ENCODE measurements at places on chromosomes 7 and 10.

GRCh38 chr10:4755286-4755989, 70.6 kb upstream of the AKR1E2 start:
- no peak for DNase-seq

- no peak for DNase-seq
Measured at GRCh38 chr7:95927756-95928155, 155.4 kb downstream of the DYNC1I1 start.

- DNase-seq: no peak
Measured at GRCh38 chr10:130887170-130887569, 424.4 kb downstream of the TCERG1L start.

GRCh38 chr7:102916426-102916825, 3.6 kb downstream of the LRRC17 start:
- DNase-seq: no peak

GRCh38 chr10:66187053-66187733, 738.6 kb upstream of the LRRTM3 start:
- no peak for DNase-seq

DNA sequence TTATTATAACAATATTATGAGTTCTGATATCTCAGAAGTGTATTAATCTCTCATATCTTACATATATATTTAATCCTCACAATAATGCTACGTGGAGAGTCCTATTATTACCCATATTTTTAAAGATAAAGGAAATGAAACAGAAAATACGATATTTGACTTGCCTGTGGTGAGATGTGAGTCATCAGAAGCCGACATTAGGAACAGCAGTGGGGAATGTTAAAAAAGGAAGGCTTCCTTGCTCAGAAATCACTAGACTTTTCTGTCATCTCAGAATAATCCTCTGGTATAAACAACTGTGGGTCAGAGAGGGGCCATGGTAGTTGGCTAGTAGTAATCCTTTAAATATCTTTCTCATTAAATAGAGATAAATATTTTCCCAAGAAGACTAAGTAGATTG, 402.3 kb upstream of the PCDH15 start:
- DNase-seq: no peak

DNA sequence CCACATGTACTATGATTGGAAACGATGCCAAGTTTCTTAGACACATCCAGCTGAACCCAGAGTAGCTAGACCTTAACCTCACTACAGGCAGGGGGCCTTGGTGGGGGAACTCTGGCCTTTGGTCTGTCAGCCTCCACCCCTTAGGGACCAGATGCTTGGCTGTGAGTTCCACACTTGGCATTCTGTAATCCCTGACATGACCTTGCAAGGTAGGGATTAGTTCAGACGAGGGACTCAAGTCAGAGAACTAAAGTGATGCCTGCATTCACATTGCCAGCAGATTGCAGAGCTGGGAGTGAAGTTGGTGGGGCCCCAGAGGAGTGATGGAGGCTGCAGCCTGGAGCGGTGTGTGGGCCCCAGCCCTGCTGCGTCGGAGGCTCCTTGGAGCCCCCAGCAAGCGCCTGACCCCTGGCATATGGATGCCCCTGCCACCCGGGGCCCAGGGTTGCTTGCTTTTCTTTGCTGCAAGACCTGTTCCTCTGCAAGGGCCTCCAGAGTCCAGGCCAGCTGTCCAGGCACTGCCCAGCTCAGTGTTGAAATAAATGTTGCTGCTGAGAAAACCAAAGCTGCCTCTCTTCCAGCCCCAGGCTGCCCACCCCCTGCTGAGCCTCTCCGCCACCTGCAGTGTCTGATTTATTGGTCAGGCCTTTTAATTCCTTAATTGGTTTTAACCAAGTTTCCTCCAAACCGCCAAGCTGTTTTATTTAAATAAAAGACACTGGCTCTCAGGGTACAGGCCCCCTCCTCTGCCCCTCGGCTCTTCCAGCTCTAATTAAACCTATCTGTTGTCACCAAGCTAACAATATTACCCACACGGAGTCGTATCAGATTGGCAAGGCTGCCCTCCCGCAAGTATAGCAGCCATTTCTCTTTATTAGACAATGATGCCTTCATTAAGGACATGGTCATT, 4.7 kb downstream of the NPTX2 start:
- DNase-seq: no peak

GRCh38 chr7:134359787-134360432, 43.2 kb upstream of the SLC35B4 start:
- DNase-seq: no peak

- no peak for DNase-seq
Measured at GRCh38 chr10:4243169-4243568, 458.2 kb upstream of the KLF6 start.

DNA sequence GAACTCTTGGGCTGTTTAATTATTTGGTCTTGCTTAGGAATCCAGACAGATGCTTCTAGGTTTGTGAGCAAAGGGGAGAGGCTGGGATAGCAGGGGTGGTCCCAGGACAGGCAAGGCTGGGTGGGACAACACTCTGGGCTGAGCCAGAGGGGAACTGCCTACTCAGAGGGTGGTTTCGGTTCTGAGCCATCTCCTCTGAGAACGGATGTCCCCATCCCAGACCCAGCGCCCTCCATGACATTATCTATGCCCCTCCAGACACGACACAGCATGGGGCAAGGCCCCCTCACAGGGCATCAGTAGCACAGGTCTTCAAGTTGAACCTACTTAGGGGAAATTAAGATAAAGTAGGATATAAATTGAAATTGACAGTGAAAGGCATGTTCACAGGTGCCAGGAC, 7.1 kb downstream of the ASB10 start:
- DNase-seq: no peak

All from stimulated activated CD4-positive, alpha-beta T cell treated with anti-CD3 and anti-CD28 coated beads, TNF-alpha, amount 100 ng/mL, for 1 hour (primary cell).